ENCODE measurements at places on chromosomes 4 and X.
A peak's percentile ranks its signal among the peaks of the same experiment; 100 is the strongest.

GRCh38 chr4:1097553-1097952 is 15.8 kb downstream of the RNF212 start:
- DNase-seq = no peak

GRCh38 chr4:162234595-162234994 is 70.8 kb upstream of the FSTL5 start:
- no peak for DNase-seq

DNA sequence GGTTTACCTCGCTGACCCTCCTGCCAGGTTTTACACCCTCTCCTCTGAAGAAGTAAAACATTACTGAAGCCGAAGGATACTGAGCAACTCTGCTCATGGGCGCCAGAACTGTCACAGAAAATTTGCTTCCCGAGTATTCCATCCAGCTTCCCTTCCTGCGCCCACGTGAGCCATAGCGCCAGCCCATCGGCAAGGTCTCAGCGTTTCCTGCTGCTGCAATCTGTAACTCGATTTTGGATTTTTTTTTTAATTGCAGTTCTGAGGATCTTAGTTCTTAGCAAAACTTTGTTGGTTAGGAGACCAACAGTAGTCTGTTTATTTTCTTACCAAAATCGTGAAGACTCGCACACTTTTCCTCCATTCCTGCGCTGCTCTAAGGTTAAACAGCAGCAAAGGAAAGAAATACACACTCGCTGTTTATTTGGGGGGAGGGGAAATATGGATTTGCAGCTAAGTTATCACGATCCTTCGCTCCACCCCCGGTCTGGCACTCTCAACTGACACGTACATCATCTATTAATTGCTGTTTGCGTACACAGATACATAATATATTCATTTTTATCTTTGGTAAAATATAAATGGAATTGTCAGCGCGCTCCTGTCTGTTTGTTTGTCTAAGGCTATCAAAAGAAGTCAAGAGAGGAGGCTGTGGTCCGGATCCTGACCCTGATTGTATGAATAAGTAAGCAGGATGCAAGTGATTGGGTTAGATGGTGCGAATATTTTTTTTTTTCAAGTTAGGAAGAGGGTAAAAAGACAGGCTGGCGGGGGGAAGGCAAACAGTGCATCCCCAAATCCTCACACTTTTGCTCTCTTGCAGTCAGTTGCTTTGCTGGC is at the start of gene TLL1:
TLL1 (plus strand) TSS at position 777 of the 837 bp plus-strand sequence. CDS start 668 bp downstream, outside the sequence.
- DNase-seq = no peak

DNA sequence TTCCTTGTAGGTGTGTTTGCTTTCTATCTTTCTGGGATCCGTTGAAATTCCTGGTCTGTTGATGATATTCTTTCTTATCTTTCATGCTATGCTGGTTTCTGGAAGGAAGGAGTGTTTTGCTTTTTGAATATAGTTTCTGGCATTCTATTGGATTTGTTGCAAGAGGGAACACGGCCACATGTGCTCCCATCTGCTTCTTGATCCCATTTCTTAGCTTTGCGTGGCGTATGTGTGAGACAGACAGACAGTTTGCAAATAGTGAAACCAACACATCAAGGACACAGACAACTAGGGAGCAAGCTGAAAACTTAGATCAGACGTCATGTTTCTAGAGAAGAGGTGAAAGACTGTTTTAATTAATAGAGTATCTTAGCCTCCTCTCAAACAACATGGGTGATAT is 261.9 kb upstream of the PUDP start:
- DNase-seq = no peak

- no peak for DNase-seq
Measured at GRCh38 chr4:152342293-152342692, 193.6 kb downstream of the FBXW7 start.

- no peak for DNase-seq
Measured at GRCh38 chr4:53195815-53196661, 169.8 kb downstream of the SCFD2 start.

- peak; percentile 12 for DNase-seq
Measured at GRCh38 chr4:165325732-165326512, 1.5 kb upstream of the MSMO1 start.

DNA sequence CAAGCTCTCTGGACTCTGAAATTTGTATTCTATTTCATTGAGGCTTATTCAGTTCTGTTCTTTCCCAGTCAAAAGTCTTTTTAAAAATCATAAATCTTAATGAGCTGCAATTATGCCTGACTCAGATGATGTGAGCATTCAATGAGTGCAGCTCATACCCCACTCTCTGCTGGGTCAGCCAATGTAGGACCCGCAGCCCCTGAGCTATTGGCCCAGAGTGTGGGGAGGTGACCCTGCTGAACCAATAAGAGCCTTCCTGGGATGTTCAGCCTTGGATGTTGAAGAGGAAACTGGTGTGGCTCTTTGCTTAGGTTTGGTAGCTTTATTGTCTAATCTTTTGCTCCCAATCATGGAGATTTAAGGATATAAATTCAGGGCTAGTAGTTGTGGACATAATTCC is 12.1 kb upstream of the TCEAL4 start:
- DNase-seq = no peak

DNA sequence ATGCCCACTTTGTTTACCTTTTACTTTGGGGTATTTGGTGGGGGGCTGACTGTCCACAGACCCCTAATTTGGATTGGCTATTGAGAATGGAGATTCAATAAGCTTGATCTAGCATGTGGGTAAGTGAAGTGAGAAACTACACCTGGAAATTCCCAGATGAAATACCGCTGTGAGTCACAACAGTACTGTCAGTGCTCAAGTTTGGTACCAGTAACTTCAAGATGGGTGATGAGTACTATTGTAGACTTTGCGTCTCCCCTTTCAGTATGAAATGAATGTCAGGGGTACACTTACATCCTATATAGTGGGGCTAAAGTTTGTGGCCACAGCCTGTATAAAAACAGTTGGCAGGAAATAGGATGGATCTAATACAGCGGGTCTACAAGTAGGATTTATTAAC is 33.3 kb downstream of the HMGN5 start:
- DNase-seq = no peak

DNA sequence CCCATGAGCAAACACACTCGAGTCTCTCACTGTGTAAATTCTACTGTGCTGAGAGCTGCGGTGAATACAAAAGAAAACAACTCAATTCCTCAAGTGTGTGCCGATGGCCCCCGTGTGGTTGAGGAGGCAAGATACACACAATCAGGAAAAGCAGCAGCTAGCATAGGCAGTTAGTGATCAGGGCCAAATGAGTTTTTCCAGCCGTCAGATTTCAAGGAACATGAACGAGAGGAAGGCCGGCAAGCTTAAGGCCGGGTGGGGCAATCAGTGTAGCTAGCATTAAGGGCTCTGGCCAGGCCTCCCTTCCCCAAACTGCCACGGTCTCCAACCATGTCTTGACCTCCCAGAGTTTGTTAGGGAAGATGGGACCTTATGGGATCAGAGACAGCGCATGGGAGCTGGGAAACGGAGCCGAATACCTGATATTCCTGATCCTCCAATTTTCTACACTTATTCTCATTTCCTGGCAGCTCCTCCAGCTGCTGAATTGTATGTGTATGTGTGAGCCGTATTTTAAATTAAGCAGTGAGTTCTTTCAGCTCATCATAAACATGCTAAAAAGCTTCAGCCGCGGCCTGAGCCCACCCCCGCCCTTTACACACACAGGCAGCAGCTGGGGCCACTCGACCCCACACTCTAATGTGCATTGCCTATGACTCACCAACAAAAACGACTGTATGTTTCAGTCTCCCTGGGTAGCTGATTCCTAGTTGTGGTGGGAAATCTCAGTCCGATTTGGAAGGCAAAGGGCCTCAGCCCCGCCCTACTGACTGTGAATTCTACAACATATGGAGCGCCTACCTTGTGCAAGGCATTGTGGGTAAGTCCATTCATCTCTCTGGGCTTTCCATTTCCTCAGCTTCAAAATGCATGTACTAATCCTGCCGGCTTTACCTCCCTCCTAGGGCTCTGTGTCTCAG is 59.9 kb downstream of the RTL9 start:
- peak; percentile 59 for DNase-seq

- DNase-seq = no peak
Measured at GRCh38 chr4:161359491-161359890, 804.3 kb downstream of the FSTL5 start.

DNA sequence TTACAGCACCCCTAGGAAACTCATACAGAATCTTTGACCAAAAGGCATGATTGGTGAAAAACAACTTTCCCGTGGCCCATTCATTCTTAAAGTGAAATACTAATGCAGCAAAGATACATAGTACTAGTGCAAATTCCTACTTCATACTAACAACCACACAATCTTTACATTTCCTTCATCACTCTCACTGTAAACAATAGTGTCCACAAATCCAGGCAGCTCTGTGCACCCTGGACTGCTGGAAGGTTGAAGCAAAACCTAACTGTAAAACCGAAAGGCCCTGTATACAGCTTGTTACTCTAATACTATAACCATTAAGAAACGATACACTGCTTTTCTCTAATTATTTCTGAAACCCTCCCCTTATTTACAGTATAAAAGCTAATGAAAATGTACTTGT is 82.6 kb downstream of the SH3RF1 start:
- DNase-seq = no peak

DNA sequence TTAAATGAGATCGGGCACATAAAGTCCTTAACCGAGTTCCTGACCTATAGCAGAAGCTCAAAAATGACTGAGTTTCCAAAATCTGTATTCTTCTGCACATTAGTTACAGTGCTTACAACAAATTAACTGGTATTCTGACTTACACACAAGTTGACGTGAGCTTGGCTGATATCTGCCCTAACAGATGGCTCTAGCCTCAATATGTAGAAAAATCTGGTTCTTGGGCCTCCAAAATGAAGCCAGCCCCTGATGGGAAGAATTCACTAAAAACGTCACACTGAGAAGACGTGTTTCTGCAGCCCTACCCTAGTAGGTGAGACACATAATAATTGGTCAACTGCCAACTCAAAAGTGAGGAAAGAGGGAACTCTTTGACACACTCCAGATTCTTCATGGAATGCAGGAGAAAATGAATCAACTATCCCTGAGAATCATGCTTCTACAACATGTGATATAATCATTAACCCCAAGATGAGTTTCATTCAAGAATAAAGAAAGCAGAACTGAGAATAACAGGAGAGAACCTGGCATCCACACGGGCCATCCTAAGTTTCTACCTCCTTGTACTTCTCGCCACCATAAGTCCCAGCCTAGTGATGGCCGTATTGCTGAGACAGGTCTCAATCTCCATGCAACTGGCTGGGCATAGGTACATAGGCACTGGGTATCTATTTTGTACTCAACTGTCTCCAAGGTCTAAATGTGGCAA is 8.2 kb downstream of the STX18 start:
- DNase-seq = no peak
